ENCODE measurements at places on chromosomes 11 and 22.

DNA sequence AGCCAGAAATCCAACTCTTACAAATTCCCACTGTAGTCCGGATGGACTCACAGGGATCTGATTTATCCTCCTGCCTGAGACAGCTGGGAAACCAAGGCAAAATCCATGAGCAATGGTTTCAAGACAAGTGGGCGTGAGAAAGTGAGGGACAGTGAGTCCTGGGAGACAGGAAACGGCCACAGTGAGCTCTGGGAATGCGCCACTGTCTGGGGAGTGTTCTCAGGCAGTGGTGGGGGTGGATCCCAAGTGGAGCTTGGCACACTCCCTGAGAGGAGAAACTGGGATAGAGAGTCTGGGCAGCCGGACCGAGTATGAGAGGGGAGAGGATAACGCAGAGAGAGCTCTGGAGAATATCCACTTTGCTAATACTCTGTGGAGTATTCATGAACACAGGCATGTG lies 9.8 kb downstream of the IL17REL start:
- DNase-seq = no peak

- no peak for DNase-seq
Measured at GRCh38 chr22:45564349-45565030, 61.8 kb downstream of the FBLN1 start.

- no peak for DNase-seq
Measured at GRCh38 chr22:48824712-48825651, 1002.7 kb downstream of the BRD1 start.

GRCh38 chr22:25644122-25644521 lies 79.6 kb downstream of the GRK3 start:
- no peak for DNase-seq

DNA sequence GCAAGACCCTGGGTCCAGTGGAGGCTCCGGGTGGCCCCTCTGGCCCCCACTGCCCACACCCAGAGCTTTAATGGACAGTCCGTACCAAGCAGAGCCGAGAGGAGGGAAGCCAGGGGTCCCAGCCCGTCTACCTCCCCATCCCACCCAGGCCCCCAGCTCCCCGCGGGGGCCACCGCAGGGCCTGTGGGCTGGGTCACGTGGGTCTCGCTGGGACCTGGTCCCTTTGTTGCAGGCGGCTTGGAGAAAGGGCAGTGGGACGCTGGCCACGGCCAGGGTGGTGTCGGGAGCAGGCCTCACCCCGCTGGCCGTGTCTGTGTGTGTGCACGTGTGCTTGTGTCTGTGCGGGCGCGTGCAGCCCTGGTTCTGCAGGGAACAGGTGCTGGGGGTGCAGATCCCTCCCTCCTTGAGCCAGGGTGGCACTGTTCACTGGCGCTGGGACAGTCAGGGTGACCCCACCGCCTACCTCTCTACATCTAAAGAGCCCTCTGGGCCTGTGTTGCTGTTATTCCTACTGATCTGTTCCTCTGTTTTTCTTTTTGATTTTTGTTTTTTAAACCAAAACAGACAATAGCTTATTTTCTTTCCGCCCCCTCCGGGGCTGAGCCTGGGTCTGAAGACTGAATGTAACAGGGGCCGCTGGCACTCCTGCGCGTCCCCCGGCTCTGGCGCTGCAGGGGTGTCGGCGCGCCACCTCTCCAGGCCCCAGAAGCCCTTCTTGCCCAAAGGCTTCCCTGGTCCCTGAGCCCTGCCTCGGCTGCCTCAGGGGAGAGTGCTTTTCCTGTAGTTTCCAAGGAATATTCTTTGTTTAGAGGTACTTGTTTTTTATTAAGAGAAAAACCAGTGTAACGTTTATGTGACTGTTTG lies 20.1 kb upstream of the TMEM191C start:
- DNase-seq = no peak

- DNase-seq = no peak
Measured at GRCh38 chr11:28347371-28347770, 239.2 kb downstream of the METTL15 start.
